ENCODE measurements at places on chromosomes 5 and 9.
A peak's percentile ranks its signal among the peaks of the same experiment; 100 is the strongest.

GRCh38 chr5:43421450-43422133 lies 9.4 kb upstream of the CCL28 start:
- DNase-seq = no peak

- DNase-seq = no peak
These were observed 2300.3 kb downstream of the MAT2B start for GRCh38 chr5:165805756-165806155.

GRCh38 chr5:67223211-67223610 lies 26.6 kb upstream of the CD180 start:
- no peak for DNase-seq

DNA sequence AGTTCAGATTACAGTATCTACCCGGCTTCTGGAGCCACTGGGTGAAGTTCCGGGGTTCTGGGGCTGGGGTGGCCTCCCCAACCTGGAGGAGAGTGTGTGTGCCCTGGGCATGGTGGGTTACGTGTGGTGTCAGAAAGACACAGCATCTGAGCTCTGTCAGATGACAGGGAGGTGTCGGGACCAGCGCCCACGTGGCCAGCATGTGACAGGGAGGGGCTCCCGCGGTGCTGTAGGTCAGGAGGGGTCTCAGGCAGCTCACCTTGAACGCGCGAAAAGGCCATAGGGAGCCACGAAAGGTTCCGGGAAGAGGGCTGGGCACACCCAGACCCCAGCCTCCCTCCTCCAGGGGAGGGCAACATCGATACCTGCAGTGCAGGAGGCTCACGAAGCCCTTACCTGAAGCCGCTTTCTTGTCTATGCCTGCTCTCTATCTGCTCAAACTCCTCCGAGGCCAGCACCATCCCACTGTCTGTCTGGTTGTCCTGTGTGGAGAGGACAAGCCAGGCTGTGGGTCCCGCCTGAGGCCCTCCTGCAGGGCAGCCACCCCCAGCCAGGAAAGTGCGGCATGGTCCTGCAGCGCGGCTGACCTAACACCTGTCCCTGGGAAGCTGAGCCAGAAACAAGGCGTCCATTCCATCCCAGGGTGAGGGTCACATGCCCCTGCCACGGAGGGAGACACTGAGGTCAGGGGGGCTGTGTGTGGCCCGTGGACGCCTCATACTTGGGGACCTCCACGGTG lies 17.4 kb upstream of the SCGB3A1 start:
- DNase-seq = no peak

GRCh38 chr5:117504305-117504704 lies 929.7 kb upstream of the SEMA6A start:
- DNase-seq = no peak

DNA sequence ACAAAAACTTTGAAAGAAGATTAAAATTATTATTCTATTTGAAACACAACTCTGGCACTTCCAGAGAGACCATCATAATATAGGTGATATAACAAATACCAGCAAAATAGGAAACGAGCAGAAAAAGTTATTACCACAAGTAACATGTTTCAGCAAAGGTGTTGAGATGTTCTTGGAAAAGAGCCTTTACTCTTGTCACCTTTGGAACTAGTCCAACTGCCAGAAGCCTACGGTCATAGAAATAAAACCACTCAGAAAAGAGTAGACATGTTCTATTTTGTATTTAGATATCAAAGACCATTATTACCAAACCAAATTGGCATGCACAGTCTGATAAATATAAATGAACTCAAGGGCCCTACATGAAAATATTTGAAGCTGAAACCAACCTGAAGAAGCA lies 145.0 kb upstream of the DMAC1 start:
- no peak for DNase-seq

- no peak for DNase-seq
These were observed 2.6 kb downstream of the PDLIM4 start for GRCh38 chr5:132260051-132260450.

DNA sequence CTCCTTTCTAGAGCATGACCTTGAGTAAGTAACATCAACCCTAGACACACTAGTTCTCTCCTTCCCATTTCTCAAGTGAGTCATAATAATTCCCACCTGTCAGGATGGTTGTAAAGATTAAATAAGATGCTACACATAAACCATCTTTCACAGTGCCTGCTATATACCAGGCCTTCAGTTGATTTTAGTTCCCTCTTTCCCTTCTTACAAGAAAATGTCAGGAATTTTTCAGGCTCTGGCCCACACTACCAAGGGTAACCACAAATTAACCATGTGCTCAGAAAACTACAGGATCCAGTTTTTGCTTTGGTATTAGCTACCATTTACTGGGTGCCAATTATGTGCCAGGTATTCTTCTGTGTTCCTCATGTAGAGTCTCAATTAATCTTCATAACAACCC lies 42.7 kb upstream of the RARS1 start:
- no peak for DNase-seq

DNA sequence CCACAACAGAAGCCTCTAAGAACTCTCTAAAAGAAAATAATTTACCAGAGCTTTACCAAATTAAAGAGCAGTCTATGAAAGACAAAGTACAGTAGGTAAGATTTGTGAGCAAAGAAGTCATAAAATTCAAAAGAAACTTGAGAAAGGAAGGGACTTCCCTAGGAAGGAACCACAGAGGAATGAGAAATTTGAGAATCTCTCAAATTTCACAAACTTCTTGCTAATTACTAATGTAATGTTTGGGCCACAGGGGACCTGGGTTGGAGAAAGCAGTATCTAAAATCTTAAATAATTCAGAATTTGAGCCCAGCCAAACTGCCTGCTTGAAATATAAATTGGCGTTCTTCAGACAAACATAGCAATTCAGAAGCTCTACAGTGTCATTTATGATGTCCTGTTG lies 225.0 kb upstream of the PRR16 start:
- DNase-seq = no peak

DNA sequence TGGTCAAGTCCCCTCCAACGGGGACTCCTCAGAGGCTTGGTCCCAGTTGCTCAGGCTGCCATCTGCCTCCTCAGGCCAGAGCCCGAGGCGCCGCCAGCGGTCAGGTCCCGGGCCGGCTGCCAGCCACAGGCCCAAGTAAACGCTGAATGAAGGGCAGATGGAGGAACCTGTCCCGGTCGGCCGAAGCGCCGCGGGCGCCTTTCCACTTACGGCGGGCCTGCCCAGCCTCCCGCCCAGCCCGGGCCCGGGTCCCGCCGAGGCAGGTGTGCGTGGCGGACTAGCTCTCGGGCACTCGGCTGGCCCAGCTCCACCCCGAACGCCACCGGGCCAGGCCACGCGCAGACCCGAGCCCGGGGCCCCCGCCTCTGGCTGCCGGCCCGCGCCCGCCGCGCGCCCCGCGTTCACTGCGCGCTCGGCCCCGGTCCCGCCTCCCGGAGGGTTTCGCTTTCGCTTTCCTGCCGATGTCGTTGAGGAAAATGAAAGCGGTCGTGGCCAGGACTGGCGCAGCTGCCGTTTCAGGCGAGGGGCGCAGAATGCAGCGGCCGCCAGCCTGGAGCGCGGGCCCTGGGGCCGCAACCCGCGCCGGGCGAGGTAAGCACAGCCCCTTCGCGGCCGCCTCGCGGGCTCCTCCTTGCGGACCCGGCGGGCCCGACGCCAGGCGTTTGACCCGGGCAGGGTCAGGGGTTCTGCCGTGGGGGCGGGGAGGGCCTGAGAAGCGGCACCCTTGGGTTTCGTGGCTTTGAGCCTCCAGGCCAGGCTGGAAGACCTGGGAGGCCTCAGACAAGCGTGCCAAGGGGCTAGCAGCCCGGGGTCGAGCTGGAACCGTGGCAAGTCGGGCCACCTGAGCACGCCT lies 41.2 kb downstream of the SLC22A5 start:
- DNase-seq = peak; percentile 84

DNA sequence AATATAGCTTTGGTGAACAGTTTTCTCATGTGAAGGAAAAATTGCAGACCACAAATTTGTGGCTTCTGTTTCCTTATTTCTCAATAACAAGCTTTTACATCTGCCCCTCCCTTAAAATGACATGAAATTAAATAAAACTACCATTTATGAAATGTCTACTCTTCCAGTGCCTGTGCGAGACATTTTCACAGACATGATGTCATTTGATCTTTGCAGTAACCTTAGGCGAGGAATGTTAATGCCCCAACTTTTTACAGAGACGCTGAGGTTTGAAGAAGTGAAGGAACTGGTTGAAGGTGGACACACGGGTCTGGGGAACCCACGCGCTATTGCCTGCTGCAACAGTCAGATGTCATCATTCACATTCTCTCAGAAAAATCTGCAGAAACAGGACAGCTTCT lies 61.5 kb downstream of the OSTF1 start:
- no peak for DNase-seq

DNA sequence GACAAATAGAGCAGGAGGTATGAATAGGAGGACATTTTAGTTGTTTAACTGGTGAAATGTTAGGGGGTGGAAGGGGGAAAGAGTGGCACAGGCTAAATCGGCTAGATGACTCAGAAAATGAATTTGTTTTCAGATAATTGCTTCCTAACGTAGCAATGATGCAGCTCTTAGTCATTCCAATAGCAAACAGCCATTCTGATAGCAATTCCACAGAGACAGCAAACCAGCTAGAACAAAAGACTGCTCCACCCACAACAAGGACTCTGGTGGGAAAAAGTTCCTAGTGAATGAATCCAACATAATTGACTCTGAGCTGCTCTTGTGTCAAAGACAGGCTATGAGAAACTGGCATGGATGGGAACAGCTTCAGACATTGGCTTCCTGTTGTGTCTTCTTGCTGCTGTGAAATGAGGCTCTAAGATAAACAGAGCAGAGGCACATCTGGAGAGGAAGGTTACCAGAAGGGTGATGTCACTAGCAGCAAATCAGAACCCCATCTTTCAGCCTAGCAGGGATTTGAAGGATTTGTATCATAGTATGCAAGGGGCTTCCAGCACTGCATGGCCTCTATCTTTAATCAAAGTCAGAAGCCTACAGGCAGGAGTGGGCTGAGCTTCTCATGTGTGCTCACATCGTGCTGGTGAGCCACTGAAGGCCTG lies 28.1 kb upstream of the F2RL1 start:
- DNase-seq = no peak

DNA sequence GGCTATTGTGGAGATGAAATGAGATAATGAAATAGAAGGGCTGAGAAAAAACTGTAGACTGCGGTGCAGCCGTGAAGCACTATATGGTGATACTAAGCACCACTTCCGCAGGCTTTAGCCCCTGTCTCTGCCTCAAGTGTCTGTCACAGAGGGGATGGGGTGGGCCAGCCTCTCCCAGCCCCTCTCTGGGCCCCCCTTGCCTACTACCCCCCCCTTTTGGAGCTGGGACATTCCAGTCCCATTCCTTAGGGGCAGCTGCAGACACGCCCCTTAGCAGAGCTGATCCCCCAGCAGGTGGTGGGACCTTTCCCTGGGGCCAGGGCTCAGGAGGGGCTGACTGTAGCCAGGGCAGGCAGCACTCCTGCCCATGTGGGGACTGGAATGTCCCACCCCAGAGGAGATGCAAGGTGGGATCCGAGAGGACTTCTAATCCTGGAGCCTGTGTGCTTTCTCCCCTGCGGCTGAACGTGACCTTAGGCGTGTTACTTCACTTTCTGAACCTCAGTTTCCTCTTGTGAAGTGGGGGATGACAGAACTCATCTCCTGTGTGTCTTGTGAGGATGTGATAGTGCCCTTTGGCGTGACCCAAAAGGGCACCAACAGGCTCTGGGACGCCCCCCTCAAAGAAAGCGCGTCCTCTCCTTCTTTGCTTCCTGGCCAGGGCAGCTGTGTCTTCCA lies 1.9 kb downstream of the N4BP3 start:
- DNase-seq = no peak

- DNase-seq = no peak
These were observed 298.4 kb upstream of the GRAMD2B start for GRCh38 chr5:126124706-126125345.

DNA sequence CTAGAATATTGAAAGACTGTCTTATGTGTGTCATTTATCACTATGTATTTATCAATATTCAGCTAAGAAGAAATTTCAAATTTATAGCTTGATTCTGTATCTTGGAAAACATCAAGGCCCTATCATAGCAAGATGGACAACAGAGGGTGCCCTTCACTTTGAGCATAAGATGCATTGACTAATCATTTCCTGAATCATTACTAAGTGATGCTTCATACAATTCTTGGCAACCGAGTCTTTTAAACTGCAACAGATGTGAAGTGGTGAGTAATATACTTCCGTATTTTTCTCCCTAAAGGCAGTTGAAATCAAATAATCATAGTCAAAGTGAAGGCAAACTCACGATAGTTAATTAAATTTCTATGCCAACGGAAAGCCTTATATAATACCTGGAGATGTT lies 318.6 kb upstream of the RGMB start:
- no peak for DNase-seq

DNA sequence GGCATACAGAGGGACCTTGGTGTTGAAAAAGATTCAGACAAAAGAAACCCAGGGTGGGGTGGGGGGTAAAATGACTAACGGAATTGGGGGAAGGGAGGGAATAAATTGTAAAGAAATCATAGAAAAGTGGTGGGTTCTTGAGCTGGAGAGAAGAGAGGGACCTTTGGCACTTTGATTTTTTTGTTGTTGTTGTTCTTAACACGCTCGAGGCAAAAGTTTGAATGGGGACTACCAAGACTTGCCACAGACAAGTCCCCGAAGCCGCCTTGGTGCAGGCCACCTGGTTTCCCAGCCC lies 616 bp downstream of the VCAN start:
- DNase-seq = no peak

DNA sequence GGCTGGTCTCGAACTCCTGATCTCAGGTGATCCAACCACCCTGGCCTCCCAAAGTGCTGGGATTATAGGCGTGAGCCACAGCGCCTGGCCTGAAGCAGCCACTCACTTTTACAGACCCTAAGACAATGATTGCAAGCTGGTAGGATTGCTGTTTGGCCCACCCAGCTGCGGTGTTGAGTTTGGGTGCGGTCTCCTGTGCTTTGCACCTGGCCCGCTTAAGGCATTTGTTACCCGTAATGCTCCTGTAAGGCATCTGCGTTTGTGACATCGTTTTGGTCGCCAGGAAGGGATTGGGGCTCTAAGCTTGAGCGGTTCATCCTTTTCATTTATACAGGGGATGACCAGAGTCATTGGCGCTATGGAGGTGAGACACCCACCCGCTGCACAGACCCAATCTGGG lies 1.5 kb downstream of the CA9 start:
- DNase-seq = no peak

GRCh38 chr5:18105449-18105848 lies 471.2 kb downstream of the TAF11L14 start:
- no peak for DNase-seq
